Activated CD4-positive, alpha-beta T cell treated with anti-CD3 and anti-CD28 coated beads, Interleukin-2, Interleukin-6, amounts not matched to agents 100 ng/mL and 50 ng/mL, durations not matched to agents 16 hours and 8 hours (primary cell): ENCODE measurements at places on chromosomes 11 and 22.
A peak's percentile ranks its signal among the peaks of the same experiment; 100 is the strongest.

DNA sequence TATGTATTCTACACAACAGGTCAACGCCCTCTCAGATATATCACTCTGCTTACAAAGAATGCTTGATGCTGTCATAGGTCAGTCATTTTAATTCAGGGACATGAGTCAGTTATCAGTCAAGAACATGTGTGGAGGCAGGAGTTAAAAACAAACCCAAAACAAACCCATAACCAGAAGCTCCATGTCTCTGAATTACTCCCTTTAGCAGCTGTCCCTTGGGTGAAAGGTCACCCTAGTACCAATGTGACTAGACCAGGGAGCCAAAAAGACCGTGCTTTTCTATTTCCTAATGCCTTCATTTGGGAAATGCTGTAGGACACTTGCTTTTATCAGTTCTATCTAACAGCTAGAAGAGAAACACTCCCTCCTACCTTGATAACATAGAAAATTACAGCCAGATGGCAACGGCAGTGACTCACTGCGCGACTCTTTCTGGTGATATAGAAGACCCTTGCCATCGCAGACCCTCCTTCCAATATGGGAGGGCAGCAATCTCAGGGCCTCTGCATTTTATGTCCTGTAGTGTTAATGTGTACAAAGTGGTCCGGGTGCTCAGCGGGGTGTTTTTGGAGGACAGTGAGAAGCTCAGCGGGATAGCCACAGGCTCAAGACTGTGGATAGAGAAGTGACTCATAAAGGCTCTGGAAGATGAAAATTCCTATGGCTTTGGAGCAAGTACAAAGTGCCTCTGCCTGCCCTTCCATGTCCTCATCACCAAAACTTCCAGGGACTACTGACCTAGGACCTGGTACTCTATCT is 24.8 kb downstream of the APOL5 start:
- DNase-seq: no peak

- DNase-seq: no peak
These were observed 29.0 kb downstream of the SHANK3 start for GRCh38 chr22:50701428-50702154.

DNA sequence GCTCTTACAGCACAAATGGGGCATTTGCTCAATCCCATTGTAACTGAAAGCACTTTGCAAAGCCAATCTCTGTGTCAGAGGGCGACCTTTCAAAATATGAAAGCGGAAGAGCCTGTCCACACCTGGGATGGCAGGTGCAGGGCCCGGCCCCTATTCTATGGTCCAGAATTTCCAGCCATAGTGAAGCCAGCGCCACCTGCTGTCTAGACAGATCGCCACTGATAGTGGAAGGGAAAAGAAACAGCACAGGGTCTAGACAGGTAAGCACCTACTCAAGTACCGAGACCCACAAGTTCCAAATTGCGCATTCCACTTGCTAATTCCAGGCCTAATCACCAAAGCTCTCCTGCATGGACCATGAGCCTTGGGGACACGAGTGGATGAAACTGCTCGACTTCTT is 141.4 kb downstream of the NTM start:
- peak; percentile 10 for DNase-seq

- no peak for DNase-seq
These were observed 25.8 kb downstream of the MRGPRD start for GRCh38 chr11:68954836-68955606.
